Ureter (tissue), 1 donor: ENCODE measurements at places on chromosomes 12 and 14.

- no peak for DNase-seq
Observed at GRCh38 chr14:52112336-52113018, 43.6 kb upstream of the NID2 start.

GRCh38 chr14:67240168-67240932 is 885 bp upstream of the PALS1 start:
- DNase-seq = peak; percentile 61

- DNase-seq = no peak
Observed at GRCh38 chr14:24149302-24149969, 2.1 kb downstream of the RNF31 start.

DNA sequence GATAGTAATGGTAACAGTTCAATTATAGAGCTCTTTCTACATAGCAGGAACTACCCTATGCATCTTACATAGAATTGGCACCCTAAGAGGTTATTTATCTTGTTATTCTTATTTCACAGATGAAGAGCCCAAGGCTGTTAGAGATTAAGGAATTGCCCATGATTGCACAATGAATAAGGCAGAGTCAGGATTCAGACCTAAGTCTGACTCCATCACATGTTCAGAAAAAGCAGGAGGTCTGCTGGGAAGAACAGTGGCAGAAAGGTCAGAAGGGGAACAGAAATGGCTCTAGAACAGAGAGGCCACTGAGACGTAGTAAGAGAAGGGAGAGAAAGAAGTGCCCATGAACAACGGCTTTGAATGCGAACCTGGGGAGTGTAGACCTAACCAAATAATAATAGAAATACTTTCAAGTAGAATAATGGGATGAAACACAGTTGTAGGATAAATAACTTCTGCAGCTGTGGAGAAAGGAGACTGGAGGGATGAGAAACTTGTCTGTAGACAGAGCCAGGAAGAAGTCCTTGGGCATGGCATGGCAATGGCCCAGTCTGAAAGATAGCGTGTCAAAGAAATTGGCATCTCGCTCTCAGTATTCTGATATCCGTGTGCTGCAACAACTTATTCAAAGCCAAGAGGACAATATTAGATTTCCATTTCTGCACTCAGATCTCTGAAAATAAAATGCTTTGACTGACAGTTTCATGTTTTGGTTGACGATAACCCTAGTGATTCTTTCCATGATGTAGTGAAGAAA is 17.6 kb downstream of the MYBPC1 start:
- DNase-seq = no peak

- DNase-seq = no peak
Observed at GRCh38 chr14:42927313-42927712, 1320.6 kb downstream of the LRFN5 start.

DNA sequence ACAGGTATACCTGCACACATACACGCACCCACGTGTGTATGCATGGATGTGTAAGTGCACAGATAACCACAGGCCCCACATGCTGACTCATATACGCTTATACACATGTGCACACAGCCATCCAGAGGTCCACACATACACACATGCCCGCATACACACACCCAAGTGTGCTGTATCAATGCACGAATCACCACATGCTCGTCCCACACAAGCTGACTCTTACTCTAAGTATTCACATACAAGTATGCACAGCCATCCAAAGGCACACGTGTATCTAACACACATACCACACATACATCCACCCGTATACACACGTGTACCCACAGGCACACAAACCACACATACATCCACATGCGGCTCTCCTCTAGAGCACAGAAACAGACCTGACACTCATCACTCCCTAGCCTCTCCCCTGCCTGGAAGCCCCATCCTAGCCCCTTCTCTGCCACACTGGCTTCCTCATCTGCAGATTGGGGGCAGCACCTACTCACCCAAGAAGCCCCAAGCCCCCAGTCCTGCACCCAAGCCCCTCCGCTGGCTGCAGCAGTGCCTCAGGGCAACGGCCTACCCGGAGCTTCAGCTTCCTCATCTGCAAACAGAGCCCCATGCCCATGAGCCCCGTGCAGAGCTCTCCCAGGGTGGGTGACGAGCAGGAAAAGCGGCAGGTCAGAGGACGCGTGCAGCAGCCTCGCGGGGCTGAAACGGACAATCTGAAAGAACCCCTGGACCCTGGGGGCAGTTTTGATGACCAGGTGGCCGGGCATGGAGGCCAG is 105.4 kb downstream of the NCOR2 start:
- DNase-seq = no peak

- no peak for DNase-seq
Observed at GRCh38 chr12:96864335-96864734, 42.7 kb upstream of the NEDD1 start.

DNA sequence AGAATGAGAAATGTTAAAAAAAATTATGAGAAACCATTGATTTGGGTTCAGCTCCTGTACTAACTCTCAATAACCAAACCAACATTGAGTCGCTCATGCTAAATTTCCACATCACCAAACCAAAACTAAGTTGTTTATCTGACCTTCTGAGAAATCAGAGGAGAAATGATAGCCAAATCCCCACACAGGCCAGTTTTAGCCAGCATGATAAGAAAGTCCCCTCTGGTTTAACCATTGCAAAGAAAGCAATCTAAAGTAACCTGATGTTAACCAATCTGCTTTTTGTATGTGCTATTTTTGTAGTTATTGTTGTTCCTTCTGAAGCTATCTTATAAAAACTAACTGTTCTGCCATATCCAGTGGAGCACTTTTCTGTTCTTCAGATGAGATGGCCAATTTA is 599.7 kb downstream of the SLC16A7 start:
- no peak for DNase-seq

DNA sequence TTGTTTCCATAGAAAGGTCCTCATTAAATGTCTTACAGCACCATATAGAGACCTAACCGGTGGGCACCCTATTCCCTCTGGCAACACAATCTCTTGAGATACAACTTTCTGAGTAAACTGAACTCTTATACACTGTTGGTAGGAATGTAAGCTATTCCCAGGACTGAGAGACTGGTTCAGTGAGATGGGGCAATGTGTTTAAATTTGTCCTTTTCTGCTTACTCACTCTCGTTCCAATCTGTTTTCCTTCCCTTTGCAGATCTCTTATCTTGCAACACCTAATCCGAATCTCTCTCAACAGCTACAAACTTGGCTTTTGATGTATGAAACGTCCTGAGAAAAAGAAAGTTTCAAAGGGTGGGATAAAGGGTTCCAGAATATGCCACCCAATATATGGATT is 26.1 kb upstream of the ETV6 start:
- no peak for DNase-seq

- no peak for DNase-seq
Observed at GRCh38 chr14:33451211-33451610, 499.7 kb downstream of the EGLN3 start.

GRCh38 chr14:104203071-104203425 is 64.7 kb downstream of the KIF26A start:
- no peak for DNase-seq

GRCh38 chr14:100888789-100889315 is 14.7 kb downstream of the RTL1 start:
- no peak for DNase-seq

- DNase-seq = no peak
Observed at GRCh38 chr12:89949457-89950195, 241.0 kb upstream of the ATP2B1 start.

DNA sequence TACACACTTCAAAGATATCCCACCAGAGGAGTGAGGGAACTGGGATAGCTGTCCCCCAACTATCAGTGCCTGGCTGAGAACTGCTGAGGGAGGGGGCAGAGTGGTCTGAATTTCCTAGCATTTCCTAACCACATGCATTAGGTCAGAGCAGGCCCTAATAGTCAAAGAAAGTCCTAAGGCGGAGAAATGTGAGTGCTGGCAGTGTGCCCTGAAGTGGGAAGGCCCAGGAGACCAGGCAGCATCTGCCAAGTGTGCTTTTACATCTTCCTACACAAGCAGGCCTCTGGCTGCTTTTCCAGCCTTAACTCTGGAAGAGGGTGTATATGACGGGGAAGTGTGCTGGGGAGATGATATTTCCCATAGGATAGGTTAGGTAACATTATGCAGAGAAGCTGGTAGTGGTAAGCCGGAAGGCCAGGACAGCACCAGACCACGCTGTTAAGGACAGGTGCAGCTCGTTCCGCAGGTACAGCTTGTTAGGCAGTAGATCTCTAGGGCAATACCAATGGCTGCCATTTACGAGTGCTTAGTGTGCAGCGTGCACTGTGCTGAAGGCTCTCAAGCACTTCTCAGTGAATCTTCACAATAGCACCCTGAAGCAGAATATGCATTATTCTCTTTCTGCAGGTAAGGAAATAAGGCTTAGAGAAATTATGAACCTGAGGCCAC is 9.1 kb upstream of the CCDC198 start:
- peak; percentile 49 for DNase-seq

GRCh38 chr14:72443256-72443655 is 450.6 kb downstream of the DPF3 start:
- no peak for DNase-seq

DNA sequence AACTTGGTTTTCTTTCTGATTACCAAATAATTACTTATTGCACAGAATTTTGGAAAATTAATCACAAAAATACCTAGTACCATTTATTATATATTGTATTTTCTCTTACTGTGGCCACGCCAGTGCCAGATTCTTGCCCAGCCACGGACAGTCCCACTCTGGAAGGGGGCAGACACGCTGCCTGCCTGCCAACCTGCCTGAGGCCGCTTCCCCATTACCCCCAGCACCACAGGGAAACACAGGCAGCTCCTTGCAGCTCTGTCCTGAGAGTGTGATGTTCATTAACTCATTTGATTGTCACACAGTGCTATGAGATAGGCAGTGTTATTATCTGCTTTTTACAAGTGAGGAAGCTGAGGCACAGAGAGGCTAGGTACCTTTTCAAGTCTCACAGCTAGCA is 46.8 kb downstream of the CACNA1C start:
- no peak for DNase-seq

GRCh38 chr12:21276826-21277225 is 57.9 kb downstream of the SLCO1A2 start:
- DNase-seq = no peak

DNA sequence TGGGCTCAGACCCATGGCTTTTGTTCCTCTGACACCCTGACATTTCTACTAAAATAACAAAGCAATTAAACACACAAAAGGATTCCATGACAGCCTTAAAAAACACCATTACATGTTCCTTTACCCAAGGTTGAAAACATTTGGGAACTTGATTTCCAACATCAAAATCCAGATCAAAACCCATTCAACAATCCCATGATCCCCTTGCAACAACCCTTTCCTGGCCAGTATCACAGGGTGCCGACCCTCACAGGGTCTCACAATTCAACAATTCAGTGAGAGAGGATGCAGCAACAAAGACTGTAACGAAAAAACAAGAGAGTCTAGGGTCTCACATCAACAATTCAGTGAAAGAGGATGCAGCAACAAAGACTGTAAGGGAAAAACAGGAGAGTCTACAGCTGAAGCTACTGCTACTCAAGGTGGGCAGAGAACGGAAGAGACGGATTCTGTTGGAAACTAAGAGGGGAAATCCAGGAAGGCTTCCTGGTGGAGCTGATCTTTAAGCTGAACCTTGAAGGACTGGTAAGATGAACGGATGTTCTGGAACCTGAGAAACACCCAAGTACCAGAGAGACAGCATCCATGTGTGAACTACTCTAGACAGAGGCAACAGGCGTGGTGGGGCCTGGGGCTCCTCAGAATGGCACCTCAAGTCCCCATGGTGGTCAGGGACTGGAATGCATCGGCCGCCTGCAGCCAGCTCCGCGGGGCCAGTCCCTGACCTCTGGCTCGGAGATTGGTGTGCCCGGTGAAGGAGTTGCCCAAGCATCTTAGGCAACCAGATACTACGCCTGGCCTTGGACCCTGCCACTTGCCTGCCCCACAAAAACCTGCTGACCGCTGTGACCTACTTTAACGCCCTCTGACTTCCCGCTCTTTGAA is 22.7 kb upstream of the ZFP36L1 start:
- DNase-seq = no peak

- no peak for DNase-seq
Observed at GRCh38 chr12:85394065-85394464, 114.0 kb downstream of the ALX1 start.

DNA sequence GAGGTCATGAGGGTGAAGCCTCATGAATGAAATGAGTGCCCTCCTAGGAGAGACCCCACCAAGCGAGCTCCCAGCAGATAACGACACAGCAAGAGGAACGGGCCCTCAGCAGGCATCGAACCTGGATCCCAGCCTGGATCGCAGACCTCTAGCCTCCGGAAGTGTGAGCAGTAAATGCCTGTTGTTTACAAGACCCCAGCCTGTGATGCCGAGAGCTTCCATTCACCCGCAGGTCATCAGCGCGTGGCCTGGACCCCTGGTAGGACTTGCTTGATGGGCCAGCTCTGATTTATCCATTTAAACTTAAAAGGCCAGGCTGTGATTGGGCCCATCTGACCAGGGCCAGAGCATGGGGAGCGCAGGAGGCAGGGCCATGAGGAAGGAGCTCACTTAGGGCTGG is 7.0 kb downstream of the TMEM179 start:
- DNase-seq = no peak

DNA sequence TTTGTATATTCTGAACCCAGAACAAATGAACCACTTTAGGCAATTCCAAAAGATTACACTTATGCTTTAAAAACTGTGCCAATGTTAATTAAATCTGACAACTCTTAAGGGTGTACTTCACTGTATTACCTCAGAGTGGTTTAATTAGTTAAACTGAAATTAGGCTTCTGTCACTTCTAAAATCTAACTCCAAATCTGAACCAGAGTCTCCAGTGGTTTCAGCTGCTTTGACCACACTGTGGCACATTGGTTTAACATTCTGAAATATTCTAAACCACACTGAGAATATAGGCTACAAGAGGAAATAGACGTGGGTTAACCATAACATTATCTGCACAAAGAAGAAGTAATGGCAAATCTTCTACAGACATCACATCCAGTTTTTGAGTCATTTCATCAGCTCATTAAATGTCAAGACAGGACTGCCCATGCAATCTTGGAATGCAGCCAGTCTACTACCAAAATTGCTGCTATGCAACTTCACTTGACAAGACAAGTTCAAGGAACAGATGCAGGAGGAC is 94.8 kb downstream of the LRP6 start:
- no peak for DNase-seq

DNA sequence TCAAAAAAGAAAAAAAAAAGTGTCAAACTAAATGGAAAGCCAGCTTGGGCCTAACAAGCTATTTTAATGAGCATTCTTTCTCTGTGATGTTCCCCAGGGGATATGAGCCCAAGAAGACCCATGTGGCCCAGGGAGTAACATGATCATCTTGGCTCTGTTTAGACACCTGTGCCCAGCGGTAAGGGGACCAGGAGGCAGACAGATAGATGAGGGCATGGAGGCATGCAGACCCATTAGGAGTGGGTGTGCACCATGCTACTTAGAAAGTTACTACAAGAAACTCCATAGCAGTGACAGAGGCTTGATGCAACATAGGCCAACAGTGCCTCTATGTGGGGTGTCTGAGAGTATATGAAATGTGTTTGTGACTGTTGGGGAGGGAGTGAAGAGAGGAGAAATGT is 3.1 kb upstream of the CREBL2 start:
- DNase-seq = no peak

GRCh38 chr12:99281277-99281676 is 366.3 kb upstream of the GARIN6 start:
- no peak for DNase-seq

GRCh38 chr12:107319533-107320032 is 226.2 kb upstream of the CRY1 start:
- no peak for DNase-seq
